ENCODE measurements at places on chromosomes 1 and 21. TPM values are rescaled to one million over a fixed set of nuclear protein-coding genes. Genes with fewer than 3 reads are reported as not detected.

The SYT2 gene
- not detected for total RNA-seq

The LCE2B gene
- total RNA-seq, result not detected

The CNTN2 gene
- not detected for total RNA-seq

The KIF26B gene
- 2.5 TPM for total RNA-seq

The EFNA3 gene
- 4.0 TPM for total RNA-seq

The HEYL gene
- total RNA-seq, result not detected
